Left kidney (tissue), 8 donors: ENCODE measurements at places on chromosomes 5 and 9. TPM values are rescaled to one million over a fixed set of nuclear protein-coding genes. Genes with fewer than 3 reads are reported as not detected.

DNA sequence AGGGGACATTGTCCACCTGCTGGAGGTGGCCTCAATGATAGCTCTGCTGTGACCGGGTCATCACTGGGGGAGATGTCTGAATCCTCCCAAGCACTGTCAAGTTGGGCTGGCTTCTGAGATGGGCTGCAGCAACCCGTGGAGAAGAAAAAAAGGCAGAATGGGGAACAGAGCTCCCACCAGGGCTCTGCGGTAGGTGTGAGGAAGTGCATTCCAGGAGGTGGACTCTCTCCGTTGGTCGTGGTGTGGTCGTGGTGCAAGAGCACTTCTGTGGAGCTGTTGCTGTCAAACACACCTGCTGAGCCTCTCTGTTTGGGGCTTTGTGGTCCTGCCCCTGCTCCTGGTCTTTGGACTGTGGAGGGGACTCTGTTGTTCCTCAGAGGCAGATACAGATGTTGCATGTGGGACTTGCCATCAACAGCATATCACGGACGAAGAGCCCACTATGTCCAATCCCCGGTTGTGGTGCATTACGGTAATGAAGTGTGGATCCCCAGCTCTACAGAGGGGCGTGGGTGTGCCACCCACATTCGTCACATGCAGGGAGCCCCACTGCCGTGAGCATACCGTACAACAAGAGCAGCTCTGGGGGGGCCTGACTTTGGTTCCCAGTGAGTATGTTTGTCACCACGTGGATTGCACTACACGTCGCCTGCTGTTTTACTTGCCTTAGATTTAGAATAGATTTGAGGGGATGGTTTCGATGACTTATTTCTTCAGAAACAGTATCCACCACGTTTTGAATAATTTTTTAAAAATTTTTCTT, 36.0 kb upstream of the PITX1 start:
- no peak for DNase-seq

- no peak for DNase-seq
Observed at GRCh38 chr5:126947146-126948010, 83.0 kb downstream of the MARCHF3 start.

GRCh38 chr5:14145435-14146334, 2.5 kb downstream of the TRIO start:
- DNase-seq = no peak

GRCh38 chr9:81474125-81474524, 215.2 kb downstream of the TLE1 start:
- DNase-seq = no peak

UGT3A2 gene
- 20.1 TPM for polyA plus RNA-seq
